ENCODE measurements at places on chromosomes 13 and 19.
A peak's percentile ranks its signal among the peaks of the same experiment; 100 is the strongest.

DNA sequence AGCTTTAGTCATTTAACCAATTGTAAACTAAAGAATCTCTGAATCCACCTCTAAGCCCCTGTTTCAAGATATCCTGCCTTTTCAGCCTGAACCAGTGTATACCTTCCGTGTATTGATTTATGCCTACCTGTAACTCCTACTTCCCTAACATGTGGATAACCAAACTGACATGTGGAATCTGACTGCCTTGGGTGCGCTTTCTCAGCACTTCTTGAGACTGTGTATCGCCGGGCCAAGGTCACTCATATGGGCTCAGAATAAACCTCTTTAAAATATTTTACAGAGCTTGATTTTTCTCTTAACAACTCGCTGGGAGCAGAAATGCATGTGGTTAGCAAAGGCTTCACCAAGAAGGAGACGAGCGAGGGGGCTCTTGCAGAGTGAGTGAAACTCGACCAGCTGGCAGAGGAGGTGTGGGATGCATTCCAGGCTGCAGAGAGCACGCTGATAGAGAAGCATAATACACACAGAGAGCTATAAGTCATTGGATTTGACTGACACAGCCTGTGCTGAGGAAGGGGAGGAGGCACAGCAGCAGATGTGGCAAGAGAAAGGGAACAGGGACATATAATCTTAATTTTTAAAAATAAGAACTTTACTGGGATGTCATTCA lies 268.2 kb upstream of the MAB21L1 start:
- no peak for DNase-seq

- DNase-seq: no peak
Observed at GRCh38 chr13:94583926-94584325, 12.0 kb downstream of the TGDS start.

GRCh38 chr13:111292710-111293485 lies 27.5 kb upstream of the TEX29 start:
- DNase-seq: no peak

- DNase-seq: no peak
Observed at GRCh38 chr13:91468301-91468700, 69.9 kb downstream of the GPC5 start.

GRCh38 chr19:42360787-42361544 lies 29.1 kb downstream of the CNFN start:
- DNase-seq: no peak

GRCh38 chr13:73218181-73218580 lies 159.4 kb downstream of the KLF5 start:
- no peak for DNase-seq

DNA sequence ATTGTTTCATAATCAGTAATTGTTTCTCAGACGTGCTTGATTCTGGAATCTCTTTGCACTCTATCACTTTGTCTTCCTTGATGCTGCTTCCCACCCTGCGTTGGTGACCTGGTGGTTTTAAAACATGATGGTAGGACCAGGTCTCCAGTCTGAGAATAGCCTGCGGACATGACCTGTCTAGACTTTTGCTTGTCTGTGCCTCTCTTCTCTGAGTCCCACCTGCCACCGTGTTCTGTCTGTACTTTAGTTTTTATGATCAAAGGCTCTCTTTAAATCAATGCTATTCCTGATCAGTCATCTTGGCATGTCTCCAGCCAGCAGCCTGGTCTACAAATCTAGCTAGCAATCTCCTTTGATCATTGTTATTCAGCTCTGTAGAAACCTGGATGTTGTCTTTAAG lies 933.9 kb downstream of the DIAPH3 start:
- no peak for DNase-seq

GRCh38 chr13:94217370-94217769 lies 262.1 kb downstream of the DCT start:
- DNase-seq: no peak

DNA sequence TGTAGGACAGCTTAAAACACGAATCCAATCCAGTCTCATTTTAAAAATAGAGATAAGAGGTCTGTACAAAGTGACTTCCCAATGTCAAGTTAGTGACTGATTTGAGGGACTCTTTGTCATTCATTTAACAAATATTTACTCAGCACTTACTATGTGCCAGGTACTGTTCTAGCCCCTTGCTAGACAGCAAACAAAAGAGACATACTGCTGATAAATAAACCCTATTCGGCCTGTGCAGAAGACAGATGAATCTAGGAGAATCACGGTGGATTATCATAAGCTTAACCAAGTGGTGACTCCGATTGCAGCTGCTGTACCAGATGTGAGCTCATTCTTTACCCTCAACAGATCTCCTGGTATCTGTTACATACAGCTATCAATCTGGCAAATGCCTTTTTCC lies 6.4 kb upstream of the ELF1 start:
- no peak for DNase-seq

GRCh38 chr13:111844682-111845081 lies 222.3 kb upstream of the SOX1 start:
- no peak for DNase-seq

DNA sequence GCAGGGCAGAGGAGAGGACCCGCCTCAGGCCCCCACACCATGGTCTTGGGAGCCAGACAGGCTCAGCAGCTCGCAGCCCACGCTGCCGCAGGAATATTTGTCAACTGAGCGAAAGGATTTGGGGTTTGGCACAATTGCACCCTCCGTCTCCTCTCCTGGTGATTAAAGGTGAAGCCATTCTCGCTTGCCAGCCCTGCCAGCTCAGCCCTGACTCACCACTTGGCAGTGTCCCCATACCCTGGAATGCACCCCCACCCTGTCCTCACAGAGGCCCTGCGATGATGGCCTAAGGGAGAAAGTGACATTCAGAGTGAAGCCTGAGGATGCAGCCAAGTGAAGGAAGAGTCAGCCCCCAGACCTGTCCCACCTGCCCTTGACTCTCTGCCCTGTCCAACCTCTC lies 18.8 kb downstream of the CYTH2 start:
- no peak for DNase-seq

- DNase-seq: peak; percentile 67
Observed at GRCh38 chr13:97224544-97225300, 2.6 kb downstream of the MBNL2 start.

- DNase-seq: no peak
Observed at GRCh38 chr19:19530423-19530804, 1.7 kb downstream of the YJEFN3 start.

GRCh38 chr19:28307487-28307886 lies 905.5 kb downstream of the UQCRFS1 start:
- no peak for DNase-seq

- DNase-seq: no peak
Observed at GRCh38 chr19:16896146-16897028, 7.6 kb downstream of the F2RL3 start.

GRCh38 chr19:41711376-41712261 lies 3.2 kb downstream of the CEACAM5 start:
- DNase-seq: no peak

DNA sequence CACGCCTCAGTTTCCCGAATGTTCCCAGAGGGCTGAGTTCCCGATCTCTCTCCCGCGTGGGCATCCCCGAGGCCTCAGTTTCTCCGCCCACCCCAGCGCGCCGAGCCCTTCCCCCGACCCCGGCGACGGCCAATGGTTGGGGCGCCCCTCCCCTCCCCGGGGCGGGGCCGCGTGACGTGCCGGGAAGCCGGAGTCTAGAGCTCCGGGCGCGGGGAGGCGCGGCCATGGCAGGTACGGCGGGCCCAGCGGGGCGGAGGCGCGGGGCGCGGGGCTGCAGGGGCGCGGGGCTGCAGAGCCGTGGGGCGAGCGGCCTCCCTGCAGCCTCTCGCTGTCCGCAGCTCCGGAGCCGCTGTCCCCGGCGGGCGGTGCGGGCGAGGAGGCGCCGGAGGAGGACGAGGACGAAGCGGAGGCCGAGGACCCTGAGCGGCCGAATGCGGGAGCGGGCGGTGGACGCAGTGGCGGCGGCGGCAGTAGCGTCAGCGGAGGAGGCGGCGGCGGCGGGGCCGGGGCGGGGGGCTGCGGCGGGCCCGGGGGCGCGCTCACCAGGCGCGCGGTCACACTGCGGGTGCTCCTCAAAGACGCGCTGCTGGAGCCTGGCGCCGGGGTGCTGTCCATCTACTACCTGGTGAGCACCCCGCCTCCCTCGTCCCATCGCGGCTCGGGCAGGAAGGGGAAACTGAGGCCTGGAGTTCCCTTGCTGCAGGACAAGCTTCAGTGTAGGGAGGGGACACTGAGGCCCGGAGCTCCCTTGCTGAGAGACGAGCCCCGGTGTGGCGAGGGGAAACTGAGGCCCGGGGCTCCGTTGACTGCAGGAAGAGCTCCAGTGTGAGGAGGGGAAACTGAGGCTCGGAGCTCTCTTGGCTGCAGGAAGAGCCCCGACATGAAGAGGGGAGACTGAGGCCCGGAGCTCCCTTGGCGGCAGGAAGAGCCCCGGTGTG lies at the start of gene MPND:
Gene MPND (plus strand): TSS at position 193 of the 938 bp plus-strand sequence. CDS start 32 bp downstream, at position 225.
- DNase-seq: peak; percentile 91

Data from right lung (tissue), 10 donors.